ENCODE measurements at places on chromosomes 12 and 14. TPM values are rescaled to one million over a fixed set of nuclear protein-coding genes. Genes with fewer than 3 reads are reported as not detected.

The NGB gene
- 2.7 TPM for total RNA-seq

The SLCO1A2 gene
- not detected for total RNA-seq

The IFI27L1 gene
- 12.9 TPM for total RNA-seq

GRCh38 chr14:42224053-42224888 is 617.6 kb downstream of the LRFN5 start:
- DNase-seq, result no peak

- no peak for DNase-seq
Measured at GRCh38 chr14:50943261-50943942, 881 bp downstream of the PYGL start.

DNA sequence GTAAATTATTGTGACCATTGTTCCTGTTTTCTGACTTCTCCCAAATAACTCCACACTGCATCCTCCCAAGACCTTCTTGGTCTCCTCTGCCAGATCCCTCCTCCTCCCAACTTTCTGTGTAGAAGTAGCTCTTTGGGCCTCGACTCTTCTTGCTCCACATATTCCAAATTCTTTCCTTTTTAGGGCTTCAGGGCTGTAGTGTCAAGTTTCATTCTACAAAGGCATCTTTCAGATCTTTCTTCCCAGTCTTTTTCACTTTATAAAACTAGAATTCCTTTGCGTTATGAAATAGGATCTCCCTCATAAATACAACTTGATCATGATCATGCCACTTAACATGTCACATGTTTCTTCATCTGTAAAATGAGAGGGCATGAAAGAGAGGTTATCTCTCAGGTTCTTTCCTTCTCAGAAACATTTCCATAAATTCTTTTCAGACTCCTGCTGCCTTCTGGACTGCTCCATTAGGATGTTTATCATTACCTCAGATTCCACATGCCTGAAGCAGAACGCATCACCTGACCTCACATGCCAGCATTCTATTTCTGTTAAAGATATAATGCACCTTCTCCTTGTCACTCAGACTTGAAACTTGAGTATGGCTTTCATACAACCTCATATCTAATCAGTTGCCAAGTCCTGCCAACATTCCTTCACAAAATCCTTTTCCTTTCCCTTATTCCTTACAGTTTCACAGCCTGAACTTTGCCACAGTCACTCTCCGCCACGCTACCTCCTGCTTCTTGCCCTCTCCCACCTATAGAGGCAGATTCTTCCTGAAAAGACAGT is 8.5 kb downstream of the SLC38A1 start:
- no peak for DNase-seq

DNA sequence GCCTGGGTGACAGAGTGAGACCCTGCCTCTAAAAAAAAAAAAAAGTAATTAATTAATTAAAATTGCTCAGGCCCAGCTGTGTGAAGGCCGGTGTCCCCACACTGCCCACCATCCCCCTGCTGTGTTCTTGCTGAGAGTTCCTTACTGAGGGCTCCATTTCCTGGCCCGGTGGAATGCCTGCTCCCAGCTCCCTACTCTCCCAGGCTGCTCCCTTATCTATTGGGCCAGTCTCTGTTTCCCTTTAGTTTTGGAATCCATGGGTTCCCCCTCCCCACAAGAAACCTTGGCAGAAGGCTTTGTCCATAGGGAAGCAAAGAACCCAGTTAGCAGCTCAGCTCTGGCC is 19.0 kb downstream of the MLXIP start:
- DNase-seq, result no peak

GRCh38 chr12:124721501-124722162 is 142.0 kb downstream of the SCARB1 start:
- no peak for DNase-seq
